ENCODE measurements at places on chromosomes 3 and 15.
A peak's percentile ranks its signal among the peaks of the same experiment; 100 is the strongest.

DNA sequence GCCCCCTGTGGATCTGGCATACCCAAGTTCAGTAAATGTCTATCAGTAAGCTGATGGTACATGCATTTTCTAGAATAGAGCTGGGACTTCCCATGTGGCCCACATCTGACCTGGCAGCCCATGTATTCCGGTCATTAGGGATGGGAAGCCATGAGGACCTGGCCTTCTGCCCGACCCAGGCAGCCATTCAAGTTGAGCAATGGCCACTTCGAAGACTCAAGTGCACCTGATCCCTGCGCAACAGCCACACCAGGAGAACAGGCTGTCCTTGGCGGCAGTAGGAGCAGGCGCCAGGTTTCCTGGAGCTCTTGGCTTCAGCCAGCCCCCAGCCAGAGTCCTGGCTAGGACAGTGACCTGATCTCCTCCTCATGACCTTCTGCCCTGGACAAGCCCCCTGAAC is 14.6 kb downstream of the HEMK1 start:
- DNase-seq: no peak

GRCh38 chr3:149114458-149114857 is 15.0 kb upstream of the HPS3 start:
- no peak for DNase-seq

- no peak for DNase-seq
Observed at GRCh38 chr3:52524258-52524751, 9.4 kb downstream of the NT5DC2 start.

DNA sequence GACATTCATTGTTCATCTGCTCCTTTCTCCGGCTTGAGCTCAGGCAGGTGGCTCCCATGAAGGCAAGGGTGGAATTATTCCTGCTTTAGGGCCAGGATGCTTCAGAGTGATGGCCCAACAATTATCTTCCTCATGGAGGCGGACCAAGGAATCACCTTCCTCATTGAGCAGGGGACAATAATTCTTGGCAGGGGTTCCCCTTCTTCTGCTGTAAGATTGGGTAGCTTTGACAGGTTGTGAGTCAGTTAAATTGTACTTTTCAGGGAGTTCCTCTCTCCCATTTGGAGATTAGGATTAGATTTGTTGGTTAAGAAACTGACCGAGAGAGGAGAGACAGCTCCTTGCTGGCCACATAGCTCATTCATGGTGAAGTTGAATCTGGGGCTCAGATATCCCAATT is 31.4 kb upstream of the CD47 start:
- no peak for DNase-seq

GRCh38 chr15:101396484-101397261 is 92.8 kb downstream of the PCSK6 start:
- DNase-seq: no peak

DNA sequence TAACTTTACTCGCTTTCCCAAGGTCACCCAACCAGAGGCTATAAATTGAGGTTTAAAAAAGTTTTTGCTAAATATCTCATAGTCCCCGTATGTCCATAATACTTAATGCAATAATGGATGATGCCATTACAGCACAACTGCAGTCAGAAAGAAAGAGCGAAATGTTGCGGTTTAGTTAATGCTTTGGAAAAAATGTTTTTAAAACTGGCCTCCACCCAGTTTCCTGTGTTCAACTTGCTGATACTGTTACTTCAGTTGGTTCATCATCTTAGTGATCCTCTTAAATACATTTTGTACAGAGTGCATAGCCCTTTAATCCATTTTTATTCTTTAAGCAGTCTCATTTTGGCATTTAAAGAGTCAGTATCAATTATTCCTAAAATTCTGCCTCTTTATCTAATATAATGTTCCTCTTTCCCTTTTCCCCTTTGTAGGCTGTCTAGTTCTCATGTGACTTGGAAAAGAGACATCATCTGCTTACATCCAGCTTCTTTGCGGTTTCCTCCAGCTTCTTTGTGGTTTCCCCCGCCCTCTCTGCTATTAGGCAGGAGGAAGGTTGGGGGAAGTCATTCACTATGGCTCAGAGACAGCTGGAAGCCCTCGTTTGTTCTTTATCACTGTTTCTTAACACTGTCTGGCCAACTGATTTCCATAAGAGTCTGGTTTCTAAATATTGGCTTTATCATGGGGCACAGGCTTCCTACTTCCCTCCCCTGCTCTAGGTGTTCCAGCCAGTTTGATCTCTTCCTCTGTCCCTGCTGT is 154.3 kb downstream of the GOLIM4 start:
- peak; percentile 71 for DNase-seq

Measured in AG09309 (cell line).